ENCODE measurements at places on chromosomes 3 and 15. TPM values are rescaled to one million over a fixed set of nuclear protein-coding genes. Genes with fewer than 3 reads are reported as not detected.

C2CD4B gene
- 0.25 TPM for total RNA-seq

GUCA1C gene
- total RNA-seq, result not detected

HIGD1A gene
- 241 TPM for total RNA-seq

PLEKHO2 gene
- total RNA-seq, result 16.9 TPM

INSYN1 gene
- 0.50 TPM for total RNA-seq
